ENCODE measurements at places on chromosomes 12 and 14.

GRCh38 chr12:31931796-31932715, 27.2 kb upstream of the RESF1 start:
- DNase-seq = peak; percentile 1

DNA sequence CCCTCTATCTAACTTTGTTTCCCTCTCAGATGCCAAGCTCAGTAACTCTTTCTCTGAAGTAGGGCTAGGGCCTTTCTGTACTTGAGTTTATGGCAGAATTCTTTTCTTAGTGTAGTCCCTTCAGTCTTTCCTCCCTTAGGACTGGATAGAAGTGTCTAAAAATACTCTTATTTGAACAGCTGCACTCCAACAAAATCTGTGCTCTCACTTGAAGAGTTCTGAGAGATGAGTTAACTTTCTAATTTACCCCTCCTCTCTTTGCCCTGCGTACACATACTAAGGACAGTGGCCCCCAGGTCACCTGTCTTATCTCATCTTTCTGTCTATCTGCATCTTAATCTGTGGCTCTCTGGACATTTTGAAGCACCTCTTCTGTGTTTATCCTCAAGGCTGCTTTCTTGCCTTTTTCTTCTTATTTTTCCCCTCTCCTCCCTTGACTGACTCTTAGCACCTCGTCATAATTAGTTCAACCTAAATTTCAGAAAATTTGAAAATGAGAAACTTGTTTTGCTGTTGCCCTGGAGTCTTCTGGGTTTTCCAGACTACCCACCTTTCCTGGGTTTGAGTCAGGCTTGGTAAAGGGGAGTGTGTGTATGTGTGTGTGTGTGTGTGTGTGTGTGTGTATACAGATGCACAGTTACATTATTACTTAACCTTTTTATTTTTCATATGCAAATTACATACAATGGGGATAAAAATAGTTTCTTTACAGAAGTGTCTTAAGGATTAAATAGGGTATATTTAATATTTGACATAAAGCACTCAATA, 23.9 kb downstream of the NCKAP1L start:
- DNase-seq = no peak

DNA sequence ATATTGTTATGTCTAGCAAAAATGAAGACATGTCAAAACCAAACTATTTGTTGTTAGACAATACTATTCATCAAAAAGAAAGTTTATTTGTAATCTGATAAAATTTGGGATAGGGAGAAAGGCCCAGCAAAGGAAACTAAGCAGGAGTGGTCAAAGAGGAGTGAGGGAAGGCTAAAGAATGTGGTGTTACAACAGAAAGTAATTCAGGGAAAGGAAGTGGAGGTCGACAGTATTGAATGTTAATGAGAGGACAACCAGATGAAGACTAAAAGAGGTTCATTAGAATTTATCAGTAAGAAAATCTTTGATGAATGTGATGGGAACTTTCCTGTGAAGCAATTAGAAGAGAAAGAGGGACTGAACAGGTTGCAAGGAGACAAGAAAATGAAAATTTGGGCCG, 33.9 kb downstream of the PLCZ1 start:
- no peak for DNase-seq

DNA sequence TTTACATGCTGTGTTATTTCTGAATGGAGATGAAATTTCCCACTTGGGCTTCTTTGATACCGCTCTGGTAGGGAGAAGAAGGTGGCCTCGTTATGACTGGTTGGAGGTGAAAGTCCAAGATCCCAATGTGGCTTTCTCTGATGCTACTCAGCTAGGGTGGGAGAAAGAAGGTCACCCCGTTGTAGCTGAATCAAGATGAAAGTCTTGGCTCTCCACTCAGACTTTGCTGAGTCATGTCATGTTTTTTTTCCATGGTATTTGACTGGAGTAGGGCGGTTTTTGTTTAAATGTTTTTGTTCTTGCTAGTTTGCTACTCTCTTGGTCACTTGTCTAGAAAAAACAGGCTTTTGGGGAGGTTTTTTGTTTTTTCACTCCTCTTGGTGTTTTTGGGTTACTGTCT, 2.4 kb upstream of the PDE6H start:
- no peak for DNase-seq

- DNase-seq = no peak
Measured at GRCh38 chr12:7917392-7918267, 18.4 kb downstream of the SLC2A3 start.

- no peak for DNase-seq
Measured at GRCh38 chr14:51180577-51180976, 59.5 kb upstream of the TMX1 start.

DNA sequence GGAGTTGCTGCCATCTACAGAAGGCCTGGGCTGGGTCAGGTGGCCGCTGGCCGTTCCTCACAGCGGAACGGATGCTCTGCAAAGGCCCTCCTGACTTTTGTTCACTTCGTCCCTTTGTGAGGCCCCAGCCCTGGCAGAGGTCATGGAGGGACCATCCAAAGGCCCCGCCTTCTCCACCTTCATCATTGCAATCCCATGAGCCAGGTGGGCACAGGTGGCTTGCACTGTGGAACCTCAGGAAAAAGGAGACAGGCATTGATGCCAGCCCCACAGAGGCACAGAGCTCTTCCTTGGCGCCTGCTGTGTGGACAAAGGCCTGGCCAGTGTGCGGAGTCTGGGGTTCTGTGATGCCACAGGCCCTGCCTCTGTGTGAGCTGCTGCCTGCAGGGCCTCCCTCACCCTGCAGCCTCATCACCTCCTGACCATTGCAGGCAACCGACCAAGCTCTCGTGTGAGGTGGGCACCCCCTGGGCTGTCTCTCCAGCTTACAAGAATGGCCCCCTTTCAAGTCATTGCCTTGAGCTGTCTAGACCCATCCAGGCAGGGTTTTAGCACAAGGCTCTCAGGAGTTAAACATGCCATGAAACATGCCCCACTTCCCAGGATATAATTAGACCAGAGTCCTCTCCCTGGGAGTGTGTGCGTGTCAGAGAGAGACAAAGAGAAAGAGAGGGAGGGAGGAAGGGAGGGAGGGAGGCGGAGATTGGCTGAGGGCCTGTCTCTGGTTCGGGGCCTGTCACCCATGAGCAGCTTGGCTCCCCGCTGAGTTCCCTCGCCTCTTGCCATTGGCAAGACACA, 19.3 kb downstream of the NFKBIA start:
- DNase-seq = no peak

DNA sequence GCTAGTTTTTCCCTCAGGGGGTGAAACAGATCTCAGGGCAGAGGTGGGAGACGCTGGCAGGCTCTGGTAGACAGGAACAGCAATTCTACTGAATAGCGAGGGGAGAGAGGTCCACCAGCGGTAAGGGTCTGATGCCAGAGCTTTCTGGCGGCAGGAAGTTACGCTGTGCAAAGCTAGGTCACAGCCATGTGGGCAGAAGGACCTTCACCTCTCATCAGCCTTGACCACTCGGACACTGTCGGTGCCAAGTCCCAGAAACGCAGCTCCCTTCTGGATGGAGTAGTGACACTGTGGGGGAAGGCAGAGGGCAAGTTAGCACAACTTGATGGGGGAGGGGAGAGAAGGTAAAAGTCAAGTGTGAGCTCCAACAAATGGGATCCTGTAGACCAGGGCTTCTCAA, 10.3 kb upstream of the ZNF740 start:
- no peak for DNase-seq

DNA sequence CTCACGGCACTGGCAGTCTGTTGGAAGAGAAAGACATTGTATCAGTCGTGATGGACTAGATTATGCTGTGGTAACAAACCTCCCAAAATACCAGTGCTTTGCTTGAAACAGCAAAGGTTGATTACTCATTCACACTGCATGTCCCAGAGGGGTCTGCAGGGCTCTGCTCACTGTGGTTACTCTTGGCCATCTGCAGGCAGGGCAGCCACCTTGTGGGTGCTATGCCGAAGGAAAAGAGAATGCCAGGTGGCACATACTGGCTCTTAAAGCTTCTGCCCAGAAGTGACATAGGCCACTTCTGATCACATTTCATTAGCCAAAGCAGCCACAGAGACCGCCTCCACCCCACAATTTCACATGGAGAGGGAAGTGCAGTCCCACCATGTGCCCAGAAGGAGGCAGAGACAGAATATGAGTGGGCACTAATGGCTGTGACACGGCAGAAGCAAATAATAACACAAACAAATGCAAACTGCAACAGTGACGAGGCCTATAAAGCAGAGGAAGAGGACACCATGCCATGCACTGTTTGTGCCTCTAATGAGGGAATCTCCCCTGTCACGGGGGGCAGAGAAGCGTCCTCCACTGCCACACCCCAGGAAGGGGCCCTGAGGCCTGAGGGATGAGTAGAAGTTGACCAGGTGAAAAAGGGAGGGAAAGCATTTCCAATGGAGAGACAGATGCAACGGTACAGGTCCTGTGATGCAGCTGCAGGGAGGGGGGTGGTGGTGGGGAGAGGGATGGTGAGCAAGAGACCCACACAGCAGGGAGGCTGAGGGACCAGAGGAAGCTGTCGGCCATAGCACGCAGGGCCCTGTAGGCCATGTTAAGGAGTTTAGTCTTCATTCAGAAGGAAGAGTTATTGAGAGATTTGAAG, 51.7 kb upstream of the KICS2 start:
- DNase-seq = no peak

DNA sequence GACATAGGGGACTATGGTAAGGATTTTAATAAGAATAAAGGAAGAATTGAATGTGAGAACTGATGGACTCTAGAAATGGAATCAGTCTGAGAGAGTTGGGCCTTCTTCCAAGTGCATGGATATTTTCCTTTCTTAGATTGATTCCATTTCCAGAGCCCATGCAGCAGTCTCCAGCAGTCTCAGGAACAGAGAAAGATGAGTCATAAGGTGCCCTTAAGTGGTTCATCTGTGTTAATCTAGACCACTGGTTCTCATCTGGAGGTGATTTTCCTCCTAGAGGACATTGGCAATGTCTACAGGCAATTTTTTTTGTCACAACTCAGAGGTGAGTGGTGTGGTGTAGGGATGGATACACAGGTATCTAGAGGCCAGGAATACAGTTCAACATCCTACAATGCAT, 25.9 kb downstream of the TRIM9 start:
- no peak for DNase-seq

DNA sequence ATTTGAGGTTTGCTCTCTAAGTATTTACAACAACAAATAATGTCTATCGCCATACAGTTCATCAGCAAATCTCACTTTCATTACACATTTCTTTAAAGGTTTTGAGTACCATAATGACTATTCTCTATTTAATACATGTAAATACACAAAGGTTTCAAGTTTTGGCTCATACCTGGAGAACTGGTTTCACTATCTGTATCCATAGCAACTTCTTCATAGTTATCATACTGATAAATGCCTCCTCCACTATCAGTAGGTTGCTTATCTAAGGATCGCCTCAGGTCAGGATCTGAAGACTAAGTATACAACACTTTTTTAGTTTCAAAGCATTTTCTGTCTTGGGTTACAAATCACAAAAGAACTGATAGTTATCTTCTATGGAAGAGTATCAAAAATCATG, 21.4 kb downstream of the ZFC3H1 start:
- no peak for DNase-seq

- no peak for DNase-seq
Measured at GRCh38 chr14:73661872-73662271, 17.1 kb downstream of the DNAL1 start.

- DNase-seq = no peak
Measured at GRCh38 chr12:90954921-90955320, at the start of gene CCER1. Gene CCER1, minus strand, starts transcription at chr12:90955176. Its CDS starts 434 bp downstream, at chr12:90954742.

- peak; percentile 39 for DNase-seq
Measured at GRCh38 chr14:88002421-88003075, 2.4 kb upstream of the GPR65 start.

GRCh38 chr14:78836777-78837176, 666.6 kb downstream of the NRXN3 start:
- no peak for DNase-seq

GRCh38 chr14:36268121-36268520, 52.3 kb downstream of the MBIP start:
- DNase-seq = no peak

GRCh38 chr14:104311358-104311757, 173.0 kb downstream of the KIF26A start:
- DNase-seq = no peak

GRCh38 chr12:64744422-64745258, 14.6 kb downstream of the GNS start:
- no peak for DNase-seq

- DNase-seq = no peak
Measured at GRCh38 chr14:76729953-76730505, 31.2 kb upstream of the VASH1 start.

GRCh38 chr12:54220092-54220557, 31.3 kb upstream of the SMUG1 start:
- peak; percentile 57 for DNase-seq

DNA sequence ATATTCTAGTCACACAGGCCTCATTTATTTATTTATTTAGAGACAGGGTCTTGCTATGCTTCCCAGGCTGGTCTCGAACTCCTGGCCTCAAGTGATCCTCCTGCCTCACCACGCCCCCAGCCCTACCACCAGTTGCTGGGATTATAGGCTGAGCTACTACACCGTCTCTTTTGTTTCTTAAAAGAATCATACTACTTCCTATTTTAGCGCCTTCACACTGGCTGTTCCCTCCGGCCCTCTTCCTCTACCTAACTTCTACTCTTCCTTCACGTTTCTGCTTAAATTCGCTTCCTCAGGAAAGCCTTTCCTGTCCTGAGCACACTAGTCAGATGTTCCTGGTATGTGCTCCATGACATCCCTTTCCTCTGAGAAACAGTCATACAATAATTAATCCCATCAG, 6.4 kb upstream of the MRPL42 start:
- DNase-seq = no peak

DNA sequence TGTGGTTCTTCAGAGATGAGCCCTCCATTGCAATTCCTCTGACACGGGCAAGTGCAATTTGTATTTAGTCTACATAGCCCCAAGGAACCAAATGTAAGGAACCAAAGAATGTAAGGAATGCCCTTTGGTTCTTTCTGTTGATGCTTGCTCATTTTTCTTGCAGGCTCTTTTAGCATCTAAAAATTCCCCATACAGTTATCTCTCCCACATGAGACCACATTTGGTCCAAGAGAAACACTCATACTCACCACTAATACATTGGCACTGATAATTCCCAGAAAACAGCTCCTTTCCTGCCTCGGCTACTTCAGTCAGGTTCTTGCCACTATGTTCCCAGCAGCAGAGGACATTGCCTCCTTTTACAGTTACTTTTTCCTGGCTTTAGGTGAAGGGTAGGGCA, 332.6 kb downstream of the AEBP2 start:
- no peak for DNase-seq

DNA sequence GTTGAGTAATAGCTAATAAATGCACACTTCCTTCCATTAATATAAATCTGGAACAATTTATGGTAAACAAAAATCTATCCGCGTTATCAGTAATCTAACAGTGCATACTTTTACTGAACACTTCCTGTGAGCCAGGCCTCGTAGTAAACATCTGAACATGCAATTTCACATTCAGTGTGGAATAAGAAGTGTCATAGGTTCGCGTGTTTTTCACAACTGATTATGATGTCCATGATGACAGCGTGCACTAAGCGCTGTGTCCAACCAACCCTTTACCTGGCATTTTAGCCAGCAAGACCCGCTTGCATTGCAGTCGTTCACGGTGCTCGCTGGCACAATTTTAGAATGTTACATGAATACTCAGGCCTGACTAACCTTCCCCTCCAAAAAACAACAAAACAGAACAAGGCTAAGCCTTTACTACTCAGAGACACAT, 2.1 kb downstream of the PNMA1 start:
- no peak for DNase-seq

GRCh38 chr14:99273766-99274345, 1.9 kb upstream of the BCL11B start:
- DNase-seq = peak; percentile 33

All from CD4-positive, alpha-beta T cell (primary cell).